GM12878 (cell line): ENCODE measurements at places on chromosomes 7 and 10. TPM values are rescaled to one million over a fixed set of nuclear protein-coding genes. Genes with fewer than 3 reads are reported as not detected.

DNA sequence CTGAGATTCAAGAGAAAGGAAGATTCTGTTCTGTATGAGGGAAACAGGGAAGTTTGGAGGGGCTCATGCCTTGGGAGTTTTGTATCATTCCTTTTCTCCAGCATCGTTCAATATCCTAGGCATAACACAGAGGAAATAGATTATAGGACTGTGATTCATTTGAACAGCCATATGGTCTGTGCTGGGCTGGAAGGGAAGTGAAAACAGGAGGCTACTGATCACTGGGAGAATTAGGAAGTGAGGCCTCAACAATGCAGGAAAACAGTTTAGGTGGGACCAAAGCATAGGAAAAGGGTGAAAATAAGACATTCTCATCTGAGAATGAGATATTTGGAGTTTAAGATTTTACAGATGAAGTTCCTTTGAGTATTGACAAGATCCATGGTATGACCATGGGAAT, 70.7 kb upstream of the MKX start:
- H3K27ac ChIP-seq, result no peak overlapping the region
- DNase-seq, result no peak
- no peaks in the 10 kb centered on the region for H3K27me3 ChIP-seq
- H3K36me3 ChIP-seq, result no peaks in the 10 kb centered on the region

DNA sequence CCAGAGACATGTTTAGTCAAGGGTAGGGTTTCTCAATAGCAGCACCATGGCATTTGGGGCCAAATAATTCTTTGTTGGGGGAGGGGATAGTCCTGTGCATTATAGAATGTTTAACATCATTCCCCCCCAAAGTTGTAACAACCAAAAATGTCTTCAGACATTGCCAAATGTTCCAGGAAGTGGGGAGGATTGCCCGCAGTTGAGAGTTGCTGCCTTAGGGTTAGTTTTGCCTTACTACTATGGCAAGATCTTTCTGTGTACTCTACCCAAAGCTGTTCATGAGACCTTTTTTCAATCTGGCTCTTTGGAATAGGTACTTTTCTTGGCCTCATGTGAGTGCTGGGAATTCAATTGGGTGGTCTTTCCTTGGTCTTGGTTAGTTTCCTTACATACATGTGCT, 34.1 kb downstream of the SAMD8 start:
- no peaks in the 10 kb centered on the region for H3K4me1 ChIP-seq
- no peak overlapping the region for H3K4me3 ChIP-seq
- no peak for DNase-seq
- no peaks in the 10 kb centered on the region; the same call in 1 of the 2 replicates for H3K36me3 ChIP-seq

GRCh38 chr10:118760265-118760664, 5.5 kb upstream of the CACUL1 start:
- no peaks in the 10 kb centered on the region for H3K27me3 ChIP-seq
- DNase-seq, result no peak
- no peaks in the 10 kb centered on the region for H3K36me3 ChIP-seq
- H3K27ac ChIP-seq, result no peak overlapping the region

DNA sequence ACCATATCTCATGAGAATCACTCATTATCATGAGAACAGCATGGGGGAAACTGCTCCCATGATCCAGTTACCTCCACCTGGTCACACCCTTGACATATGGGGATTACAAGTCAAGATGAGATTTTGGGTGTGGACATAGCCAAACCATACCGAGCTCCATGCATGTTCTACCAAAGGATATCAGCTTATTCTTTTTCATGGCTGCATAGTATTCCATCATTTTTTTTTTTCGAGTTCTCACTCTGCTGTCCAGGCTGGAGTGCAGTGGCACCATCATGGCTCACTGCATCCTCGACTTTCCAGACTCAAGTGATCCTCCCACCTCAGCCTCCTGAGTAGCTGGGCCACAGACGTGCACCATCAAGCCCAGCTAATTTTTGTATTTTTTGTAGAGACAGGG, 668.3 kb downstream of the GATA3 start:
- H3K4me3 ChIP-seq, result no peak overlapping the region
- DNase-seq, result no peak
- no peaks in the 10 kb centered on the region for H3K4me1 ChIP-seq
- H3K36me3 ChIP-seq, result no peaks in the 10 kb centered on the region
- H3K27me3 ChIP-seq, result no peaks in the 10 kb centered on the region

GRCh38 chr7:8613191-8613590, 179.8 kb downstream of the NXPH1 start:
- no peak overlapping the region for H3K27ac ChIP-seq
- H3K4me3 ChIP-seq, result no peak overlapping the region
- DNase-seq, result no peak

The HTR5A gene
- total RNA-seq, result not detected in 2 replicates

- H3K27ac ChIP-seq, result no peak overlapping the region
- H3K36me3 ChIP-seq, result no peaks in the 10 kb centered on the region
- no peaks in the 10 kb centered on the region for H3K4me1 ChIP-seq
- H3K4me3 ChIP-seq, result no peak overlapping the region
- DNase-seq, result no peak
- H3K27me3 ChIP-seq, result no peaks in the 10 kb centered on the region
Measured at GRCh38 chr7:22896917-22897316, 74.3 kb upstream of the TOMM7 start.

The CYP26C1 gene
- total RNA-seq, result 0.08 TPM in 1 of 2 replicates, not detected in the other

GRCh38 chr10:70167246-70167645, 3.1 kb downstream of the SAR1A start:
- H3K27me3 ChIP-seq, result no peaks in the 10 kb centered on the region
- H3K36me3 ChIP-seq, result no peaks in the 10 kb centered on the region
- peak overlapping the region; percentile 46 for H3K4me3 ChIP-seq
- peaks cover 21% of the 10 kb centered on the region for H3K4me1 ChIP-seq

- H3K4me1 ChIP-seq, result no peaks in the 10 kb centered on the region; the same call in 1 of the 2 replicates
Measured at GRCh38 chr7:142488842-142489241, 231.0 kb upstream of the PRSS58 start.

DNA sequence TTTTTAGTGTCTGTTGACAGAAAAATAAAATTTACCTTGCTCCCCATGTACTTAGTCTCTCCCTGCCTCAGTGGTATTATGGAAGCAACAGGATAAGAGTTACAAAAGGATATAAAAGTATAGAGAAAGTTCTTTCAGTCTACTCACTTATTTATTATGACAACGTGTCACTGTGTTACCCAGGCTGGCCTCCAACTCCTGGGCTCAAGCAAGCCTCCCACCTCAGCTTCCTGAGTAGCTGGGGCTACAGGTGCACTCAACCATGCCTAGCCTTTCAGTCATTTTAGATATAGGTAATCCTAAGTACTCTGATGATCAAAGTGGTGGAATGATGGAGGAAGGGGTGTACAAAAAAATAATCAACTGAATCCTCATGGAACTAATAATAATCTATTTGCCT, 215.2 kb upstream of the MKLN1 start:
- H3K4me3 ChIP-seq, result no peak overlapping the region
- DNase-seq, result no peak
- H3K4me1 ChIP-seq, result peaks cover 21% of the 10 kb centered on the region
- H3K27me3 ChIP-seq, result no peaks in the 10 kb centered on the region
- H3K36me3 ChIP-seq, result no peaks in the 10 kb centered on the region

- H3K4me1 ChIP-seq, result no peaks in the 10 kb centered on the region
- no peaks in the 10 kb centered on the region for H3K27me3 ChIP-seq
- H3K36me3 ChIP-seq, result no peaks in the 10 kb centered on the region
- H3K27ac ChIP-seq, result no peak overlapping the region
- H3K4me3 ChIP-seq, result no peak overlapping the region
Measured at GRCh38 chr10:131237991-131238651, 73.4 kb downstream of the TCERG1L start.

GRCh38 chr10:69742928-69743602, 58.6 kb upstream of the COL13A1 start:
- H3K4me1 ChIP-seq, result peaks cover 7% of the 10 kb centered on the region
- no peak overlapping the region for H3K4me3 ChIP-seq
- H3K36me3 ChIP-seq, result no peaks in the 10 kb centered on the region
- peaks cover 8% of the 10 kb centered on the region; the same call in 1 of the 2 replicates for H3K27me3 ChIP-seq

- no peaks in the 10 kb centered on the region for H3K27me3 ChIP-seq
- H3K4me3 ChIP-seq, result no peak overlapping the region
- H3K27ac ChIP-seq, result no peak overlapping the region
- no peaks in the 10 kb centered on the region for H3K36me3 ChIP-seq
Measured at GRCh38 chr10:21020545-21020944, 123.4 kb upstream of the NEBL start.

DNA sequence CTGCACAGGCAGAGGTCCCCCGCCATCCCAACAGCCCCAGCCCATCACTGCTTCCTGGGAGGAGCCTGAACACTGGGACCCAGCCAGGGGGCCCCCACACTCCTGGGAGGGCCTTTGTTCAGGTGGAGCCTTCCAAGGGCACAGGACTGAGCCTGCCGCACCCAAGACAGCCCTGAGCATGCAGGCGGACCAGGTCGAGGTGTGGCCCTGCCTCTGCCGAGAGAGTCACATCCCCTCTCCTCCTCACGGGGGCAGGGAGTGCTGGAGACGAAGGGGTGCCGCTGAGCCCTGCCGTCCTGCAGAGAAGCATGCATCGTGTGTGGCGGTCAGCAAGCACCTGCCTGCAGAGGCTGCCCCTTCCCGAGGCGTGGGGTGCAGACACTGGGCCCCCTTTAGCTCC, 7.3 kb upstream of the MAFK start:
- H3K4me3 ChIP-seq, result no peak overlapping the region
- H3K36me3 ChIP-seq, result no peaks in the 10 kb centered on the region
- no peaks in the 10 kb centered on the region for H3K27me3 ChIP-seq
- no peak overlapping the region for H3K27ac ChIP-seq
- no peak for DNase-seq

DNA sequence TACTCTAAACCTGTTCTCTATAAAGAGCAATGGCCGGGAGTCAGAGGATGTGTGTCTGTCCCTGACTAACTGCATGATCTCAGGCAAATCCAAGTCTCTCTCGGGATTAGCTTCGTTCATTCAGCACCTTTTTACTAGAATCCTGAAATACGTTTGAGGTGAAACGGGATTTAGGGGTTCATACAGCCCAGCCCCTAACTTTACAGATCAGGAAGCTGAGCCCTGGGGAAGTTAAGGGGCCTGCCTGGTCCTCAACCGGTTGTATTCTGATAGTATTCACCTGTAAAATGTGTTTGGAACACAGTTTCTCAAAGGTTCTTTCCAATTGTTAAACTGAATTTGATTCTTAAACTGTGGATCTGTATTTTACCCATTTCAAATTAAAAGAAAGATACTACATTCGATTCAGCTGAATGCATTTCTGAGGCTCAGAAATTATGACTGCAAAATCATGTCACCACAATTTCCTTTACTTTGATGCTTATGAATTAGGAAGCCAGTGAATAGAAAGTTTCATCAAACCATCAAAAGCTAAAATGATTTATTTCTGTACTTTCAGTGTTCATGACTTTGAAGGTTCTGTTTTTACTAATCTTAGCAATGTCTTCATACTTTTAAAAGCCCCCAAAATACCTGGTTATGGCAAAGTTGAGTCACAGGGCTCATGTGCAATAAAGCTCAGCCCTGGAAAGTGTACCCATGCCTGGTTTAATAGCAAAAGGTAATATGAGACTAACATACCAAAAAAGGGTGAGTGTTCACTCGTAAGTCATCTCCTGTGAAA, 28.9 kb upstream of the EZH2 start:
- H3K36me3 ChIP-seq, result no peaks in the 10 kb centered on the region
- no peak overlapping the region for H3K4me3 ChIP-seq
